NCI-H187 treated with DMSO at 0.1 percent for 48 hours (cell line): ENCODE measurements at places on chromosomes 7 and 10.

GRCh38 chr7:158125721-158126120, 461.9 kb downstream of the PTPRN2 start:
- no peak for DNase-seq

- no peak for DNase-seq
These were observed 7.8 kb downstream of the PDIA4 start for GRCh38 chr7:149020483-149020882.

- no peak for DNase-seq
These were observed 194.2 kb downstream of the GPAM start for GRCh38 chr10:111989136-111989911.

GRCh38 chr10:52115823-52116222, 198.3 kb upstream of the DKK1 start:
- DNase-seq = no peak

- DNase-seq = no peak
These were observed 4.7 kb upstream of the JAKMIP3 start for GRCh38 chr10:132061030-132061429.

DNA sequence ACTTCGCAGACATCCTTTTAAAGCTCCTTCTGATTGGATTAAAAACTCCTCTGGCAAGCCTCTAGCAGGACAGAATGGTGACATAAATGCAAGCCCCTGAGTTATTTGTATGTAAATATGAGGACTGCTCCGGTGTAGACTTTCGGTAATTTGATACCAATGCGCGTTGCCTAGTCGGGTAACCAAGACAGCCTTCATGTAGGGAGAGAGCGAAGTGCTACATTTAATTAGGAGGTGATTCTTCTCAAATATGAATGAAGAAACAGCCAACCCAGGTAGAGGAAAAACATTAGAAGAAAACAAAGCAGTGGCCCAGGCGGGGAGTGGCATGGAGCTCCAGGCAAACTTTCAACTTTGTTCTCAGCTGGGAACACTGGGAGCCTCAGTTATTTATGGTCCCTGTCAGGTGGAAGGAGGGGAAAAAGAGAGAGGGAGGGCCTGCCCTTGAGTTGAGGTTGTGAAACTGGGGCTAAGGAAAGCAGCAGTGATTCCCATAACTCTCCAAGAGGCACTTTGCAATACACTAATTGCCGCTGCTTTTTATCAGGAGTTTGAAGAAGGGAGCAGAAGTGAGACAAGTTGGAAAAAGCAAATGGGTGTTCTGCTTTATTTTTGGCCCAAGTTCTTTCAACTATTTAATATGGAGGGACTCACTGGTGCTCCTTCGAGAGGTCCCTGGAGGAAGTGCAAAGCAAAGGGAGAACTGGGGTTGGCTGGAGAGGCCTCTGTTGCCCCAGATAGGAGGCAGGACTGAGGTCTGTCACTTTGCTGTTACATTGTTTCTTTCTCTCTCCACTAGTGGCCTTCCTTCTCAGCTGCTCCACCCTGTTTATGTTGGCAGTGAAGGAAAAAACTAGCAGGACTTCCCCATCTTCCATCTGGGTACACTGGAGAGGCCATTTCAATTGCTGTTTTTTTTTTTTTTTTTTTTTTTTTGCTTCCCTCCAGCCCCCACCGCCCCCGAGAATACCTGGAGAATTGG, 234.6 kb upstream of the CCDC6 start:
- DNase-seq = peak; percentile 14

- DNase-seq = no peak
These were observed 6.1 kb upstream of the PDK4 start for GRCh38 chr7:95602421-95602820.

DNA sequence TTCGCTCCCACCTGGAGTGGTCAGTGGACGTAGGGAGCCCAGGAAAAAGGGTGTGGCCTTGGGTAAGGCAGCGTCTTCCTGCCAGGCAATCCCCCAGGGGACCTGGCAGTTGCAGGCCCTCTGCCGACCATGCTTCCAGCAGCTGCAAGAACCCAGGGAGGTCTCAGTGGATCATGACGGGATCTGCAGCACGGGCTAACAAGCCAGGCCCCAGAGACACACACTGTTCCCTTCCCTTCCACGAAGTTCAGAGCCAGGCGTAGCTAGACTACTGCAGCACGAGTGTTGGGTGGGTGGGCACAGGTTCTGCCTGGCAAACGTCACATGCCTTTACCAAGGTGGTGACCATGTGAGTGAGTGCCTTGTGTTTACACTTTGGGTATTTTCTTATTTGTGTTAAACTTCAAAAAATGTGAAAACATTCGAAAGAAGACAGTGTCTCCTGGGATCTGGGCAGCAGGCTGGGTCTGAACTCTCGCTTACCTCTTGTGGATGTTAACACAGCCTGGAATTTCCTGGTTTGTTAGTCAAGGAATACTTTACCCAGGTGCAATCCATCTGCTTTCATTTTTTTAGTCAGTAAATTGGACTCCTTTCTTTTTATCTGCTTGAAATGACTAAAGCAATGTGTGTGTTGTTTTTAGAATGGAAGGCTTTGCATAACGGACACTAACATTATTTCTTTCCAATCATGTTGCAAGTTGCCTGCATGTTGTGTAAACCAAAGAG, 48.2 kb upstream of the VIPR2 start:
- DNase-seq = no peak

GRCh38 chr7:5422396-5423305, 983 bp downstream of the TNRC18 start:
- DNase-seq = no peak

DNA sequence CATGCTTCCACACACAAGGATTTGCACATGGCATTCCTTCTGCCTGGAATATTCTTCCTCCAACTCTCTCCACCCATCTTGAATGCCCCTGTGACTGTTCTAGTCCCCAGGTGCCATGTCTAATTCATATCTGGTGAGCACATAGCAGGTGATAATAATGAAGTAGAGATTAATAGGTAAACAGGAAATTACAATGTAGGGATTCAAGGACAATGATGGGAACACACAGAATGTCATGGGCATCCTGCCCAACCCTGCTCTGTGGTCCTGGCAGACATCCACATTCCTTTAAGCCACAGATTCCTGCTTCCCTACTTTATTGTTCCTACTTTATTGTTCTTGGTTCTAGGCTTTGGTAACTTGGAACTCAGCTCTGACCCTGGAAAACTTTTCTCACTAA, 115.8 kb downstream of the THSD7A start:
- DNase-seq = no peak

DNA sequence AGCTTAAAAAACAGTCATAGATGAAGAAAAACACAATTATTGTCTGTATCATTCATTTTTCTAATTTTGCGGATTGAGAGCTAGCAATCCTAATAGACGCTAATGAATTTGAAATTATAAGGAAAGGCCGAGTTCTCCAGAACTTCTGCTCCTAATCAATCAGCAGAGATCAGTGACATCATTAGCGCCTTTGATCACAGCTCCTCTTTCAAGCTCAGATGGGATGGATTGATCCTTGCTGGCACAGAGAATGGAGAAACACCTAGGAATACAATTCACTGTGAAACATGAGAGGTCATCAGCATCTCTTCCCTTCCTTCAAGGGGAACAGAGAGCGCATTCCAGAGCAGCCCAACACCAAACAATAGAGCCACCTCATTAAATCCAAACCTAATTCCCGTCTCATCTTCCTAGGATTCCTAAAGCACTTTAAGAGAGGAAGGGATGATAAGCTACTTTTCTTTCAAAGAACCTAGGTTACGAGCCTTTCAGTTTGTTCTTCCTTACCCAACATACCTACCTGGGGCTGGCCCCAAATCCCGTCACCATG, 24.4 kb downstream of the GLI3 start:
- no peak for DNase-seq

DNA sequence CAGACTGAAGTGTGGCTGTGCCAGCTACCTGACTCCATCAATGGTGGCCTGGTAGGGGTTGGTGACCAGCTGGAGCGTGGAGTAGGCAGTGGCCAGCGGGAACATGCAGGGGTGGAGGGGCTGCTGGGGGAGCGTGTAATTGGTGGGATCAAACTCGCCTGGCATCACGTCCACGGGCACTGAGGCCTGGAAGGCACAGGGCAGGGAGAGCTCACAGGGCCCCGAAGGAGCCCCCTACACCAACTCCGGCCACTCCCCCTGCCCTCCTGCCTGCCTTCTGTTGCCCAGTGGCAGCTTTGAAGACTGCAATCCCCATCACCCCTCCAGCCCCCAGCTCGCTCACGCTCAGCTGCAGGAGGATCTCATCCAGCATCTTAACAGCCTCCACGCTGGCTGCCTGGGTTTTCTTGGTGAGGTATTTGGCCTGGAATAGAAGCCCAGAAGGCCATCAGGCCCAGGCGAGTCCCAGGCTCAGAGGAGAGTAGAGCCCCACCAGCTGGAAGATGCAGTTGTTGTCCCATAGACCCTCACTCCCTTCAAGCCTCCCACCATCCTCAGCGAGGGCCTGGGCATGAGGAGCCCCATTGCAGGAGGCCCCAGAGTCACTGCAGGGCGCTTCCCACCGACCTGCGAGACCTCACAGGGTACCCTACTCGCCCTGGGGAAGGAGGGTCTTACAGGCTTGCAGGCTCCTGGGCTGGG, 7.1 kb downstream of the POLD2 start:
- DNase-seq = no peak

GRCh38 chr10:16965344-16965616, 148.1 kb upstream of the RSU1 start:
- no peak for DNase-seq

DNA sequence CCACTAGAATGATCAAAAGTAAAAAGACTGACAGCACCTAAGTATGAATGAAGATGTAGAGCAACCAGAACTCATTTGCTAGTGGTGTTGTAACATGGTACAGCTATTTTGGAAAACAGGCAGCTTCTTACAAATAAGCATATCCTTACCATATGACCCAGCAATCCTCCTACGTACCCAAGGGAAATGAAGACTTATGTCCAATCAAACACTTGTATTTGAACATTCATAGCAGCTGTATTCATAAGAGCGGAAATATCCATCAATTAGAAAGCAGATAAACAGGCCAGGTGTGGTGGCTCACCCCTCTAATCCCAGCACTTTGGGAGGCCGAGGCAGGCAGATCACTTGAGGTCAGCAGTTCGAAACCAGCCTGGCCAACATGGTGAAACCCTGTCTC, 53.0 kb downstream of the KLRG2 start:
- DNase-seq = no peak

GRCh38 chr7:128453836-128454804, 1.6 kb upstream of the HILPDA start:
- DNase-seq = no peak

- no peak for DNase-seq
These were observed 207.5 kb downstream of the PAXIP1 start for GRCh38 chr7:154795437-154795836.

GRCh38 chr10:62326176-62326575, 48.0 kb upstream of the ZNF365 start:
- no peak for DNase-seq

DNA sequence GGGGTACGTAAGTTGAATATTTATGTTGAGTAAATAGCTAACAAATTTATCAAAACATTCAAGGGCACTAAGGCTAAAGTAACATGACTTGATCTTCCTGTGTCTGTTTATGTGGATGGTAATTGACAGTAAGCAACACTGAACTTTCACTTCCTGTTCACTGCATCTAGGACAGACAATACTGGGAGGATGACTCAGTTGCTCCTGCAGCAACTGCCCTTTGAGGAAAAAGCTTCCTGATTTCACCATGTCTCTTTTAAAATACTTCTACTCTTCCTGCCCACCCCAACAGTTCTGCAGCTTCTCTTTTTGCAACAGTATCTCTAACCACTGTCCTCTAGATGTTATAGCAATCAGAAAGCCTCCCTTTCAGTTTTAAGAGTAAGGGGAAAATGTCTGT, 76.6 kb upstream of the HGF start:
- no peak for DNase-seq

DNA sequence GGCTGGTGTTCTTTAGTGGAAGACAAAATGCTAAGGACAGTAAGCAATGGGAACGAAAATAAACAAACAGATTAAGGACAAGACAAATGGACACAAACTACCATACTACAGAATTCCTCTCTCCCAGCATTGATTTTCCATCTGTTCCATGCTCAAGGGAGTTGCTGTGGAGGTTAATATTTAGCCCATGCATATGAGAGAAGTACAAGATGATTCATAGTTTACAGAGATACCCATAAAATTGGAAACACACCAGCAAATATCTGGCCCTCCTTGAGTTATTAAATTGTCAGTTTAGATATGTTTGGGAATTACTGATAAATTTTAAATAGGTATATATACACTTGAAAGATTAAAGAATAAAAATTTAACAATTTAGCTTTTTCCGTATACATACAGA, 69.8 kb downstream of the GLI3 start:
- DNase-seq = no peak

- DNase-seq = no peak
These were observed 113.4 kb downstream of the PTPN20 start for GRCh38 chr10:47024399-47025252.

- no peak for DNase-seq
These were observed 21.8 kb downstream of the CFAP69 start for GRCh38 chr7:90266808-90267207.

- no peak for DNase-seq
These were observed 281.1 kb downstream of the CCDC3 start for GRCh38 chr10:12720217-12720981.

- DNase-seq = no peak
These were observed 11.2 kb upstream of the ARPC1B start for GRCh38 chr7:99363286-99363685.

DNA sequence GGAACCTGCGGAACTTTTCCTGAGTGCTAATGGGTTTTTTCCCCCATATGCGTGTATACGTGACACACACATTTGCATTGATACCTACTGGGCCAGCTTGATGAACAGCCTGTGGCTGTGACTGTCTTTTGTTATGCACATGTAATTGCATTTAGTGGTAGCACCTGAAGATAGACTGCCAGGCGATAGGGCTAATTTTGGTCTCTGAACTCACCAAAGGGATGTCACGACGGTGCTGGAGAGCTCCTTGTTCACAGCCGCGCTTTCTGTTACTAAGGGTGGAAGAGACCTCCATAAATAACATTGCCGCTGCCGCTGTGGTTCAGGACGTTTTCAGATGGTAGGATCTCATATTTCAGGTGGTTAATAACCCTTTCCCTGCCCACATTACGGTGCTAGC, 133.2 kb downstream of the CAMK1D start:
- DNase-seq = peak; percentile 28

DNA sequence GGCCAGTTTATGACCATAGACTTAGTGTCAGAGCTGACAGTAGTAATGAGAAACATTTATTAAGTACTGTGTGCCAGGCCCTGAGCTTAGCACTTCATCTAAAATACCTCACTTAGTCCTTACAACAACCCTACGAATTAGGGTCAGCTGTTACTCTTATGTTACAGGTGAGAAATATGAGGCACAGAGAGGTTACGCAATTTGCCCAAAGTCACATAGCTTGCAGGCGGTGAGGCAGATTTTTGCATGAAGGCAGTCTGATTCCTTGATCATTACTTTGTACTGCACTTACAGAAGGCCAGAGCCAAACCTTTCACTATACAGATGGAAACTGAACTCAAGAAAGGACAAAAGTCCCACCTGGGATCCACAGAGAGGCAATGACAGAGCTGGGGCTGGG, 10.2 kb downstream of the CDH23 start:
- DNase-seq = no peak
